Activated T-helper 9 cell treated with anti-CD3 and anti-CD28 coated beads, Interleukin-2, amount 50 U/mL, for 16 hours (primary cell): ENCODE measurements at places on chromosomes 3 and 15.

DNA sequence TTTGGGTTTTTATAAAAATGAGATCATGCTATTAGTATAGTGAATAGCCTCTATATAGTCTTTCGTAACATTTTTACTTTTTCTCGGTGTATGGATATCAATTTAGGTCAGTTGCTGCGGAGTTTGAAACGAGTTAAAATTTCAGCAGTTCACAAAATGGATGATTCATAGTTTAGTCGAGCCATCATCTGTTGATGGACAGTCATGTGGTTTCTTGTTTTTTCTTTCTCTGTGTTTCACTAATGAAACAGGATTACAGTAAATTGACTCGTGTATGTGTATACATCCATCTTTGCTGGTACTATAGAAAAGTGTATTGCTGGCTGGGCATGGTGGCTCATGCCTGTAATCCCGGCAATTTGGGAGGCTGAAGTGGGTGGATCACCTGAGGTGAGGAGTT is 106.8 kb downstream of the IGF1R start:
- no peak for DNase-seq

GRCh38 chr3:183466575-183466974 is 38.2 kb upstream of the MCF2L2 start:
- no peak for DNase-seq

- DNase-seq: no peak
These were observed 533.7 kb upstream of the ATP11B start for GRCh38 chr3:182259579-182259978.

DNA sequence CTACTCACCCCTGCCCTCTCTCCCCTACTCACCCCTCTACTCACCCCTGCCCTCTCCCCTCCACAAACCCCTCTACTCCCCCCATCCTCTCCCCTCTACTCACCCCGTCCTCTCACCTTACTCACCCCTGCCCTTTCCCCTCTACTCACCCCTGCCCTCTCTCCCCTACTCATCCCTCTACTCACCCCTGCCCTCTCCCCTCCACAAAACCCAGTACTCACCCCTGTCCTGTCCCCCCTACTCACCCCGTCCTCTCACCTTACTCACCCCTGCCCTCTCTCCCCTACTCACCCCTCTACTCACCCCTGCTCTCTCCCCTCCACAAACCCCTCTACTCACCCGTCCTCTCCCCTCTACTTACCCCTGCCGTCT is 14.2 kb downstream of the BFSP2 start:
- DNase-seq: no peak

DNA sequence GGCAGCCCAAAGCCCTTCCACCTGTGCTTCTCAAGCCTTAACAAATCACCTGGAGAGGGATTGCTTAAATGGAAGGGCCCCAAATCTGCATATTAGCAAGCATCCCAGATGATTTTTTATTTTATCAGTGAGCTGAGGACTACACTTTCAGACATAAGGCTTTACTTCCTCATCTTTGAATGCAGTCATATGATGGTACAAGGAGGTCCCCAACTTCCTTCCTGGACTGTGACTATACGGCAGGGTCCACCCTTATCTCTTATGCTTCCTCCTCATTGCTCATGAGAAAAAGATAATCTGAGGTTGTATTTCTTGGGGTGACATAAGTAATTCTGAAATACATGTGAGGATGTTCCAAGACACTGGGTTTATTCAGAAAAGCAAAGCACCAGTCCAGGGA is 13.7 kb upstream of the HEG1 start:
- DNase-seq: no peak

- no peak for DNase-seq
These were observed 81.8 kb downstream of the WWTR1 start for GRCh38 chr3:149575961-149576564.
